Inflammatory macrophage treated with lipopolysaccharide for 4 hours (primary cell): ENCODE measurements at places on chromosomes 12 and 14.
A peak's percentile ranks its signal among the peaks of the same experiment; 100 is the strongest.

DNA sequence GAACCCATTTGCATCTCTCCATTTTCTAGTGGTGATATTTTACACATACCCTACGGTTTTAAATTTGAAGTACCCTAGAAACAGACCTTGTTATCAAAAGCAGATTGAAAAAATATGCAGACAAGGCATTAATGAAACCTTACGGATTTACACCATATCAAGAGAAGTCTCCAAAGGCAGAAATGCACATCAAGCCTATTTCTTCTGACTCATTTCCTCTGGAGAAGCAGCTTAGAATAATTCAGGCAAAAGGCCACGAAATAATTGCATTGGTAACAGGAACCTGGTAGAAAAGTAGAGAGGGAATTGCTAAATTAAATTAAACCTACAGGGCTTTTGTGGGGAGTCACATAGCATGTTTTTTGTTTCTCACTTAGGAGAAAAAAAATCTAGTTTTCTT, 34.7 kb downstream of the KICS2 start:
- DNase-seq = peak; percentile 83

DNA sequence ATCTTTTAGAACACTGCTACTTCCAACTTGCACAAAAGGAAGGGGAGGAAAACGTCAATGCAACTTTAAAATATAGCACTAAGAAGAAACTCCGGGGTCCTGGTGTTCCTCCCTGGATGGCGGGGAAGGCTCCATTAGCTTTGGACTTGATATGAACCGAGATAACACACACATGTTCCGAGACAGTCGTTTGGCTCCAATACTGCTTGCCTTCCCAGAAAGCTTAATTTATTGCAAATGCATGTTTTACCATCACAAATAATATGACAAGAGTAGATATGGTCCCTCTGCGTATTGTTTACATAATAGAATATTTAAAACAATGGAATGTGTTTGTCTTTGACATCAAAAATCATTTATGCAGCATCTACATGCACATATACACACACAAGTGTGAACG, 87.6 kb upstream of the CLMN start:
- no peak for DNase-seq

GRCh38 chr14:29724991-29725390, 202.7 kb downstream of the PRKD1 start:
- DNase-seq = no peak

- DNase-seq = no peak
Observed at GRCh38 chr12:66929121-66929520, 250.2 kb upstream of the GRIP1 start.

DNA sequence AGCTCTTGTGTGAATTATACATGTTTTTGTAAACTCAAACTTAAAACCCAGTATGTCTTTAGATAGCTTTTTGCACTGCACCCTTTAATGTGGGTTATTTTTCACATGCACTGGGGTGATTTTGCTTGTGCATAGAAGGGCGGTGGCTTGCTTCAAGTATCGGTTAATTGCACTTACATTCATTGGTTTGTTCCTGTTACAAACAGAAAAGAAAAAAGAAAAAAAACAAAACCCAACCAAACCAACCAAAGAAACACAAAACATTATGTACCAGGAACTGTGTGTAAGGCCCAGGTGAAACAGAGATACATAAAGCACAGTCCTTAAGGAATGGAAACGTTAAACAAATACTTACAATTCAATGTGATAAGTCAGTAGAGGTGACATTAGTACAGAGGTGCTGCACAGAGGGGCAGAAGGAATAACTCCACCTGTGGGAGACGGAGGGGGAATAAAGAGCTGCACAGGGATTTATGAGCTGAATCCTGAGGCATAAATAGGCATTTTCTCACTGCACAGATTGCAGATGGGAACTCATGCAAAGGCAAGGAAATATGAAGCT, 151.4 kb downstream of the KTN1 start:
- DNase-seq = no peak

DNA sequence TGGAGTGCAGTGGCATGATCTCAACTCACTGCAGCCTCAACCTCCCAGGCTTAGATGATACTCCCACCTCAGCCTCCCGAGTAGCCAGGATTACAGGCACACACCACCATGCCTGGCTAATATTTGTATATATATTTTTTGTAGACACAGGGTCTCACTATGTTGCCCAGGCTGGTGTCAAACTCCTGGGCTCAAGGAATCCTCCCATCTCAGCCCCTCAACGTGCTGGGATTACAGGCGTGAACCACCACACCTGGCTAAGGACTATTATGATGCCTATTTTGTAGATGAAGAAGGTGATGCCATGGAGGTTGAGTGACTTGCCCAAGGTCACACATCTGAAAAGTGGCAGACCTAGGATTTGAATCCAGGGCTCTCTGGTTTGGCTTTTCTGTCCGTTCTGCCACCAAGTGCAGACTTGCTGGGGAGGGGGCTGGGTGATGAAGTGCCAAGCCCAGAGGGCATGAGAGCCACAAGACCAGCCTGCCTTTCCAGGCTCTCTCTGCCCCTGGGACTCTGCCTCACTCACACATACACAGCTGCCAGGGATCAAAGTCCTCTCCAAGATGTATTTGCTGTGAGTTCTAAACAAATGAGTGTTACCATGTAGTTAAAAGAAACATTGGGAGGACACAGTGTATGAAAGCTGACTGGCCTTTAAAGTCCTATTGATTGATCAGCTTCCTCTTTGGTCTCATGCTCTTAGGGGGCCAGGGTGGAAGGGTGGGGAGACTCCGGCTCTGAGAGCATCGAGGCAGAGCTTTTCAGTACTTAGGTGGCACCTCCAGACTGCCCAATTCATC, 21.3 kb upstream of the RBM19 start:
- DNase-seq = no peak

DNA sequence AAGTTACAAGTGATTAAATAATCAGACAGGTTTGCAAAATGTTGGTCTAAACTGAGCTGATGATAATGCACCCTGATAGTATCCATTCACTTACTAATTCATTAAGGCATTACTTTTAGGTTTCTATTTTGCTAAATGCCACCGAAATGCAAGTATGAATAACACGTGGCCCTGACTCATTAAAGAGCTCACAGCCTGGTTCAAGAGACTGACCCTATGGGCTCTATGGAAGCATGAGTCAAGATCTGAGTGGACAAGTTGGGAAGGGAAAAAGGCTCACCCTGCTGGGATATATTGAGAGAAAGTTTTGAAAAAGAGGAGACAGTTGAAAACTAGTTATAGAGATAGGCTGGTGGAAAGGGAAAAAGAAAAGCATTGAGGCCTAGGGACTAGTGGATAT, 14.8 kb upstream of the LRRC9 start:
- DNase-seq = peak; percentile 14

DNA sequence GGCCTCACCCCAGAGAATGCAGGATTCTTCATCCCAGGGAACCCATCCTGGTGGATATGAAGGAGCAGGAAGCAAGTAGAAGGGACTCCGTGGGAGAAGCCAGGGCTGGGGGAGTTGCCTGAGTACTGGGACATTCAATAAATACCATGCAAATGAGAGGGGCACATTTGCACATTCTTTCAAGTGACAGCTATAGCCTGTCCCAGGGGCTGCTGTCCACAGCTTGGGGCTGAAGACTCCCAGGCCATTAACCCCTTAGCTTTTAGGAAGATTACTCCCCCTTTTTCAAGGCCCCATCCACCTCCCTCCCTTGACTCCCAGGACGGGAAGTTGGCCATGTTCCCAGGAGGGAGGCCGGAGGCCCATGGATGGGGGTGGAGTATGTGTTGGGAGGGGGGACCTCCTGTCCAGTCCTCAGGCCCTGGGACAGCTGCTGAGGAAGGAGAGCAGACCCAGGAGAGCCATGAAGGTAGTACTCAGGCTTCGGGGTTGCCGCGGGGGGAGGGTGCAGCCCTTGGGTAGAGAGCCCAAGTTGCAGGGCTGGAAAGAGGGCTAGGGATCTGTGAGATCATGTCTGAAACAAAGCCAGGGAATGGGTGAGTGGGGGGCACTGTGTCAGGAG, 974 bp upstream of the TNS2 start:
- no peak for DNase-seq
